ENCODE measurements at places on chromosomes 1 and 21.
A peak's percentile ranks its signal among the peaks of the same experiment; 100 is the strongest.

DNA sequence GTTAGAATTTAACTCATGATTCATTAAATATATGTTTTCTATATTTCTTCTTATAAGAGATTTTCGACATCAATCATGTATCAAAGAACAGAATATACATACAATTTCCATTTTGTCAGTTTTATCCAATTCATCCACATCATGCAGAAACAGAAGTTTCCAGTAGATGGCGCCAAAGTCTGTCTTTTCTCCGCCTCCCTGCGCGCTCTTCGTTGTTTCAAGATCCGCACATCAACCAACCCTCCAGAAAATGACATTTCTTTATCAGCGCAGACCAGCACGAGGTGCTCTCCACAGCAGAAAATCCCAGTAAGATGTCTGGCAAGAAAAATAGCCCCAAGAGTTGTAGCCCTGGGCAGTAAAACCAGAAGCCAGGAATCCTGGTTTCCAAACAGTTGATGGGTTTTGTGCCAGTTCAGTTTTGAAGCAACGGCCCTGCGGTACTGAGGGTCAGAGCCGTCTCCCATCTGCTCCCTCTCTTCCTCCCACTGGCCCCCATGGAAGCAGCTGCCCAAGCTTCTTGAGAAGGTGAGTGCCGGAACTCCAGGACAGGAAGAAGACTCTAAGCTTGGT is 38.6 kb upstream of the GPR137B start:
- DNase-seq = peak; percentile 45

DNA sequence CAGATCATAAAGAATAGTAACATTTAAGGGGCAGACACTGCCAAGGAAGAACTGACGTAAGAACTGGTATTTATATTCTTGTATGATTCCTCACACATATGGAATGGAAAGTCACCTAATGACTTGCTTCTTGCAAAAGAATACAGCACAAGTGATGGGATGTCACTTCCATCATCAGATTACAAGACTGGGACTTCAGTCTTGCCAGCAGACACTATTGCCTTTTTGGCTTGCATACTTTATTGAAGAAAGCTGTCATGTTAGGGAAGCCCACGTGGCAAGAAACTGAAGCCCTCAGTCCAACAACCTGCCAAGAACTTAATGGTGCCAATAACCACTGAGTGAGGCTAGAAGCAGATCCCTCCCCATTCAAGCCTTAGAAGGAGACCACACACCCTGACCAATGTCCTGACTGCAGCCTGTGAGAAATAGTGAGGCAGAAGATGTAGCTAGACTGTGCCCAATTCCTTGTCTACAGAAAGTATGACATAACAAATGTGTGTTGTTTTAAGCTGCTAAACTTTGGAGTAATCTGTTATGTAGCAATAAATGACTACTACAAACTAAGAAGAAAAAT is 12.0 kb downstream of the EGLN1 start:
- no peak for DNase-seq

DNA sequence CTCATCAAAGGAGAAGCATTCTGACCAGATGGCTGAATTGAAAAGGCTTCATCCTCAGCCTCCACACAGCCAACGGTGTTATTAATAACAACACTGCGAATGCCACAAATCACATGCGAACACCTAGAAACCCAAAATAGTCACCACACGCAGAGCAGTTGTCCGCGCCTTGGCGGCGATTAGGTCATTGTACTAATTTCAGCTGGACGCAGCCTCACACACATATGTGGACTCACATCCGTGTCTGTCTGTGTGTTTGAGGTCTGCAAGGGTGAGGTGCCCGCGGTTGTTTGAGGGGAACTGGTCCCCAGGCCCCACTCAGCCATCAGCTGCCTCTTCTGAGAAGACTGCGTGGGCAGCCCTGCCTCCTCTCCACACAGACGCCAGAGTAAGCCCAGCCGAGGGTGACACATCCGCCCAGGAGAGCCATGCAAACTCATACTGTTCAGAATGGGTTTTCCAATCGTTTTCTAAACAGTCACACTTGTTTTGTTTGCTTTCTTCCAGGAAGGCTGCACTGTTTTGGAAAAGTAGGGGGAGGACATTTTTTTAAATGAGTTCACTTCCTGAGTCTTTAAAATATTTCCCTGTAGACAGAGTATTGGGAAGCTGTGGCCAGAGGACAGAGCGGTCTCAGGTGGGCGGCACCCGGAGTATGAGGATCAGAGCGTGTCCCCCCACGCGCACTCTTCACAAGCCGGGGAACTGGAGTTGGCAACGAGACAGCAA is 53.4 kb downstream of the TOMM20 start:
- DNase-seq = peak; percentile 66

DNA sequence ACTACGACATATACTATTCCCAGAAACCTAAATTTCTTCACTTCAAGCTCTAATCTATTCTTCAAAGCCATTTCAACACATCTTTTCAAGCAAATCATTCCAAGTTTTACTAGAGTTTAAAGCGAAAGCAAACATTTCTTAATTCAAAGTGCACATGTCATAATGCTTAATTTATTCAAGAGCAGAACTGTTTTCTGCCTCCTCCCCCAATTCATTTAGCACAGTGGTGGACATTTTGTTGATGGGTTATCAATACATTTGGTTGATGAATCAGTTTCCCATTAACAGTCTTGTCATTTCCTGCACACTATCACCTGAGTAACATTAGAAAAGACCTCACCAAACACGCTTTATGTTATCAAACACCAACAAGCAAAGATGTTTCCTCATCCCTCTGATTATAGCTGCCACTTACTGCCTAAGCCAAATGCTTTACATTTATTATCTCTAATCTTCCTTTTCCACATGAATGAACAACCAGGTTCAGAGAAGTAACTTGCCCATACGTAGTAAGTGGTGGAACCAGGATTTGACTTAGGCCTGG is 2.0 kb downstream of the SRSF4 start:
- DNase-seq = no peak

- no peak for DNase-seq
Measured at GRCh38 chr1:160143695-160144094, 7.7 kb upstream of the ATP1A4 start.

Measured in activated CD4-positive, alpha-beta T cell treated with anti-CD3 and anti-CD28 coated beads for 24 hours (primary cell).